ENCODE measurements at places on chromosomes 16 and 17.

- no peak for DNase-seq
These were observed 112.9 kb downstream of the METRNL start for GRCh38 chr17:83192161-83192788.

GRCh38 chr16:82031116-82032084, 3.7 kb upstream of the HSD17B2 start:
- DNase-seq: no peak

GRCh38 chr17:48548523-48549280, 3.8 kb upstream of the HOXB2 start:
- no peak for DNase-seq

DNA sequence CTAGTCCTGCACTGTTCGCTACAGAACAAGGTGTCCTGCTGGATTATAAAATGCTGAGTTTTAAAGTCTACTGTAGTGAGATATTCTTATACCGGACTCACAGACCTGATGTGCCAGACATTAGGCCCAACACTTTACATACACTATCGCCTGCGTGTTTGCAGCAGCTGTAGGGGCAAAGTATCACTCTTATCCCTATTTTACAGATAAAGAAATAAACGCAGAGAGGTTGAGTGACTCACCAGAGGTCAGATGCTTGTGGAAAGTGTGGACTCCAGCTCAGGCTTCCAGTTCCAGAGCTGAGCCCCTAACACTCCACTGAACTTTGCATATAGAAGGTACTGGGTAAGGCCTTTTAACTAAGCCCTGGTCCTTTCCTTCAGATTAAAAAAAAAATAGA, 47.4 kb downstream of the PLXDC1 start:
- peak; percentile 17 for DNase-seq

DNA sequence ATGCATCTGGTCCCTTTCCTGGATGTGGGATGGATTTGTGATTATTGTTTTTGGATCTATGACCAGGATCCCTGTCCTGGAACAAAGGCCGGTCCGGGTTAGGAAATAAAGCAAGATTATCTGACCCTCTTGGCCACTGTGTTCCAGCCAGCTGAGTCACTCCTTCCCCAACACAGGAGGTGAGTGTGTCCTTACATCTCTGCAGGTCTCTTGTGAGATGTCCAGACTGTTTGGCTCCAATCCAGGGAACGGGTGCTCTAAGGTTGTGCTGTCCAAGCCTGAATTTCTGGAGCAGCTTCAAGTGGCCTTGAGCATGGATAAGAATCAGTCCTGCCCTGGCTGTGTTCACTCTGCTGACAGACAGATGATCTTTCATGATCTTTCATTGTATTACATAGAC, 136.5 kb upstream of the CCL2 start:
- DNase-seq: no peak

DNA sequence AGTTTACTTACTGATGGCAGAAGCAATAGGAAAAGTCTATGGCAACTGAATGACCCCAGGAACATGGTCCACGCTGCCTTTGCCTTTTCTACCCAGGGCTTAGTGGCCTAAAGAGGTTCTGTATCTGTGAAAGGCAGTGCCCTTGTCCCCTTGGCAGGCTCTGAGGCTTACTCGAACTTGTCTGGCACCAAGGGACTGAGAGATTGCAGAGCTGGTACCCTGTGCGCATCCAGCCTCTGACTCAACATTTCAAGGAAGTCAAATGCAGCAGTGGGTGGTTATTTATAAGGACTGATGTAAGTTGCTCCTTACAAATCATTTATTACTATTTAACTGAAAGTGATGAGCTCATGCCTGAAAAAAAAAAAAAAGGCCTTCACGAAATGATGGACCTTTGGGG, 299.9 kb upstream of the MYOCD start:
- DNase-seq: no peak

GRCh38 chr16:51596247-51596646, 445.2 kb upstream of the SALL1 start:
- no peak for DNase-seq

DNA sequence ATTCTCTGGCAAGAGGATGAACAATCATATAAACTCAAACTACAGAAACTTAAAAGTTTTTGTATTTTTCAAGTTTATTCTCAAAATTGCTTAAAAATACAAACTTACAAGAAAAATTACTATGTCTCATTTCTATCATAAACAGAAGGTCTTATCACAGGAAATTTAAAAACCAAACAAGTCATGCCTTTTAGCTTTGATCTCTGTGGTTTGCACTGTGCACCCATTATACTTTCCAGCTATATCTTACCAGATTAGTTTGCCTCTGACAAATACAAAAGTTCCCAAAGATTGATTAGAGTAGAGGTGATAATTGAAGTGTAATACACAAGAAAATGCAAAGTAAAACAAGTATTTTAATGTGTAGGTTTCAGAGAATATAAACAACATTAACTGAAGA, 117.4 kb downstream of the MYO1D start:
- DNase-seq: no peak

DNA sequence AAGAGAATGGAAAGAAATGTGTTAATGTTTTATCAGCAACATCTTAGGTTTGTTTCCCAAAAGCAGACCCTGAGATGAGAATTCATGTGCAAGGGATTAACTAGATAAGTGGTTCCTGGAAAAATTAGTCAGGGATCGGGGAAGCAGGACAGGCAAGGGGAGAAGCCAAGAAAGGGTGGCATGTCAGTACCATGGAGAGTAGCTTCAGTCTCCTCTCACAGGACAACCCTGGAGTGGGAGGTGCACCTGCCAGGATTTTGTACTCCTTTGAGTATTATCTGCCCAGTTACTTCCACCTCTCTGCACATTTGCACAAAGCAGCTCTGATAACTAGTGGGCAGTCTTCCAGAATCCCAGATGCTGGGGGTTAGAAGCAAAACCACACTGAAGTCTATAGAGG, 117.0 kb downstream of the RGS9 start:
- peak; percentile 34 for DNase-seq
